Lung (tissue), 17 donors: ENCODE measurements at places on chromosomes 4 and X. TPM values are rescaled to one million over a fixed set of nuclear protein-coding genes. Genes with fewer than 3 reads are reported as not detected.
A peak's percentile ranks its signal among the peaks of the same experiment; 100 is the strongest.

DNA sequence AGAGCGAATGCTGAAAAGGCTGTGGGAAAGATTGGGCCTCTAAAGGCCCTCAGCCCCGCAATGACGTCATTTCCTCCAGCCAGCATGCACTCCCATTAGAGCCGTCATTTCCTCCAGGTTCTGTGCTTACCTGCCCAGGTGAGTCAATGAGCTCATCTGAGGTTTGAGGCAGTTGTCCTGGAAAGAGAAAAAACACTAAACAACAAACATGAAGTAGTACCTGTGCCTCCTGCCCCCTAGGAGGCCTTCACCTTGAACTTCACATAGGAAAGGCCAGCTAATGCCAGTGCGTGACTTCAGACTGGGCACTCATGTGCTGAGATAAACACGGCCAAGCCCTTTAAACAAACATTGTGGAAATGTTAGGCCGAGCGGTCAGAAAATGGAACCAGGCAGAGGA is 55.9 kb downstream of the FHDC1 start:
- no peaks in the 10 kb centered on the region for H3K4me1 ChIP-seq
- peak overlapping the region; percentile 15 for H3K27ac ChIP-seq
- no peak overlapping the region for H3K4me3 ChIP-seq
- H3K27me3 ChIP-seq: no peaks in the 10 kb centered on the region

DNA sequence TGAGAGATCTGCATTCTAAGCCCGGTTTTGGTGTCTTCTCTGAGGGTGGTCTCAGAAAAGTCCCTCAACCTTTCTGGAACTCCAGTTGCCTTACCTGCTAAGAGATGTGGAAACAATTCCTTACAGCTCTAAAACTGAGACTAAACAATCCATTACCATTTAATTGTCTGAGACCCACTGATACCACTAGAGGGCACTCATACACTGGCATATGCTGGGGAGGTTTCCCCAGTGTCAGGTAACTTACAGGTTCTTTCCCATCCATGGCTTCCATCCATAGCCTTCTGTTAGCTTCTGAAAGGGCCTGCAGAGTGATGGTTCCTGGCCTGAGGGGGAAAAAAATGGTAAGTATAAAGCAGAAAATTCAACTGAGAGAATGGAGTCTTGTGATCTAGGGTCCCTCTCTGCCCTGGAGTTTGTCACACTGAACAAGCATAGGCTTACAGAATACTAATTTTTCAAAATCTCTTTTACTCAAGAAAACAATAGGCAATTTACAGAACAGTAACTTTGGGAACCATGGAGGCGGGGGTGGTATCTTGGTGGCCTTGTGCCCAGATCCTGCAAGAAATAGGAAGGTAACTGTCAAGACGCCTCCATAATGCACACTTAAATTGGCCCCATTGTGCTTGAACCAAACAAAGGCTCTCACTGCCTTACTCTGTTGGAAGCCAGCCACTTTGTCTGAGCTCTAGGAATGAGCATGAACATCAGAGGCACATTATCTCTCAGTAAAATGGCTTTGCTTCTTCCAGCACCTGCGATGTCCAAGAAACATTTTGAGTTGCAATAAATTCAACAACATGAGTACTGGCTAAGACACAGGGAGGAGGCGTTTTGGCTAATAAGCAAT is 236.1 kb downstream of the OPHN1 start:
- no peaks in the 10 kb centered on the region for H3K27me3 ChIP-seq
- no peaks in the 10 kb centered on the region for H3K4me1 ChIP-seq
- H3K36me3 ChIP-seq: peaks cover 2% of the 10 kb centered on the region
- peak; percentile 66 for DNase-seq
- H3K27ac ChIP-seq: no peak overlapping the region

DNA sequence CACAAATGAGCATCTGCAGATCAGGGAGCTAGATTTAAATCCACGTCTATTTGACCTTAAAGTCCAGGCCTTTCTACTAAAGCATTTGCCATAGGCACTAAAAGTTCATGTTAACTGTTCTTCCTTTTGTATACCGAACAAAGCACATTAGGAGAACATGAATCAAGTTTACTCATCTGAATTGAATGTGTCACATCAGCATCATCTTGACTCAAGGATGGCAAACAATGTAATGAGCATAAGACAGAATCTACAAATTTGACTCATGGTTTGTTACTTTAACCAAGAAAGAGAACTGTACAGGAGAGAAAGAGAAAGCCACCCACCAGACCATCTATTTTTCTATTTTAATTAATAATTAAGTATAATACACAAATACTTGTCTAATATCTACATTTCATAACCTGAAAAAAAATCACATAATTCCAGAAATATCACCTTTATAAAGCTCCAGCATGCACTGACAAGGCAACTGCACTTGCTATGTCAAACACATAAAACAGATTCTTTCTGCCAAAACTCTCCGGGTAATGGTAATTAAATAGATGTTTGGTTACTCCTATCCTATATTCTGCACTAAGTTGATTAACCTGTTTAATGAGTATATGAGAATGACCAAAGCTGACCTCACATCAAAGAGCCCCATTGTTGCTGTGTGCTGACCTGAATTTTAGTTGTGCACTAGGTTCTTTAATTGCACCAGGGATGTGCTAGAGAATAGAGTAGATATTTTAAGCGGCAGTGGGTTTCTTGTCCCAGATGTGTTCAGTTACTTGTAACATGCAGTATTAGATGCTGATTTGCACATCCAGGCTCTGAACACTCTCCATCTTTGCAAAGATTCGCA is 42.5 kb upstream of the LEF1 start:
- no peaks in the 10 kb centered on the region for H3K27me3 ChIP-seq
- no peaks in the 10 kb centered on the region for H3K36me3 ChIP-seq
- H3K4me3 ChIP-seq: no peak overlapping the region
- DNase-seq: no peak

DNA sequence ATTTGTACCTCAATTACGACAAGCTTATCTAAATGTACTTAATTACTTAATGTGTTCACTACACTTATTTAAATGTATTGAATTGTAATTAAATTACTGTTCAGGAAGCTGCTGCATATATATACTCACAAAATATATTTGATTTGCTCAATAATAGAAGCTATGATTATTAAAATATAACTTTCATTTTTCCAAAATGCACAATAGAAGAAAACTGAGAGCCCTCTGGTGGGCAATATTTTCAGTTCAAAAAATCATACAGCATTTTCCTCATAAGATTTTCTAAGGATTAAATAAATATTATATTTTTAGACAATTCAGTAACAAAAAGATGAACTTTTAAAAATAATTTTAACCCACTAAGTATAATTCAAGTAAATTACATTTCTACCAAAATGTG is 217.3 kb downstream of the DKK2 start:
- H3K4me3 ChIP-seq: no peak overlapping the region
- no peaks in the 10 kb centered on the region for H3K36me3 ChIP-seq
- H3K4me1 ChIP-seq: no peaks in the 10 kb centered on the region
- H3K27ac ChIP-seq: no peak overlapping the region

GRCh38 chr4:5973486-5974220 is 44.6 kb downstream of the C4orf50 start:
- no peak for DNase-seq
- H3K4me3 ChIP-seq: no peak overlapping the region
- no peak overlapping the region for H3K27ac ChIP-seq

DNA sequence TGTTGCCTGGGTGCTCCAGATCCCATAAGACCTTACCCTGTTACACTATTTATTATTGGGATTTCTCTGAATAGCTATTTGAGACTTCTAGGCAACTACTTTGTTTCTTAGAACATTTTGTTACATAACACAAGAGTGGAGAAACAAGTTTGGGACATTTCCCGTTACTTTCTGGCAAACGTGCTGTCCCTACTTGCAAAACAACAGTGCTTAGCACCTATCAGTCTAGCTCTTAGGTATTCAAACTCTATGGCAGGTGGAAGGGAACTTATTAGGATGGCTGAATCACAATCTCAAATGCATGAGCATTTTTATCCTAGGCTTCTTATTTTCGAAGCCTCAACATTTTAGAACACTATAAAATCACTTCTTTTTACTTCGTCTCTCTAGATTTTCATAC is 613.6 kb downstream of the DMD start:
- no peaks in the 10 kb centered on the region for H3K27me3 ChIP-seq
- no peak overlapping the region for H3K27ac ChIP-seq
- no peaks in the 10 kb centered on the region for H3K36me3 ChIP-seq

DNA sequence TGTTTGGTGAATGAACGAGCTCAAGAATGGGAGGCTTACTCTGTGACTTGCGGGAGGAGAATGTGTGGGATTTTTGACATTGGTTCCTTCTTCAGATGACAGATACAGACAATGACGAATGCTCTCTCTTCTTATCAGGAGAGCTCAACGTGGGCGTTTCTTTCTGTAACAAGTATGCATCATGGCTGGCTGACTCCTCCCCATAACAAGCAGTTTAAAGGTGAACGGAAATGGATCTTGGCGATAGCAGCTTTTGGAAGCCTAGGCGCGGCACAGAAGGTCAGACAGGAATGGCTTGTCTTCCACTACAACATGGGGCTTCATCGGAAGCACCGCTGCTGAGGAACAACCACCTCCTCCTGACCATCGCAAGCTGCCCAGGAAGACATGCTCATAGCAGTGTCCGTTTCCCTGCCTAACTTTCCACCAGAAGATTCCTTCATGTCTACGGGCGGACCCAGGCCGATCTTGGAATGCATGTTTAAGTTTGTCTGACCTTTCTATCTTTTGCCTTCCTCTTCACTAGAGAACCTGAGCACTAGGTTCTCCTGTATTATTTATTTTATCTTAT is 18.3 kb upstream of the ACSL1 start:
- no peaks in the 10 kb centered on the region for H3K27me3 ChIP-seq
- peaks cover 4% of the 10 kb centered on the region for H3K4me1 ChIP-seq
- H3K4me3 ChIP-seq: no peak overlapping the region
- DNase-seq: no peak
- no peaks in the 10 kb centered on the region for H3K36me3 ChIP-seq

- peak; percentile 77 for DNase-seq
- no peaks in the 10 kb centered on the region for H3K4me1 ChIP-seq
- no peaks in the 10 kb centered on the region for H3K36me3 ChIP-seq
- H3K27ac ChIP-seq: no peak overlapping the region
- H3K27me3 ChIP-seq: no peaks in the 10 kb centered on the region
These were observed 674.6 kb upstream of the SLIT2 start for GRCh38 chr4:19577097-19577496.

DNA sequence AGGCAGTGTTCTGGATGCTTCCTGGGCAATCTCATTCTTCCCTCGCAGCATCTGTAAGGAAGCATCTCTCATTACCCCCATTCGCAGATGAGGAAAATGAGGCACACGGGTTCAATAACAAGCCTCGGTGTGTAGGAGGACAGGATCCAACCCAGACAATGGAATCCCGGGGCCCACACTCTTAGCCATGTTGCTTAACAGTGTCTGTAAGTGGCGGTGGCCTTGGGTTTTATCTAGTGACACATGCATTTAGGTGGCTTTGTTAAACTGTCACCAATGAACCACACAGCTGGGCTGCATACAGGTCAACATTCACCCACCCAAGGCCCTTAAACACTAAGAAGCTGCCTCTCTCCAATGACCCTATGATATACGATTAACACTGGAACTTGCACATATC is 22.6 kb downstream of the RELL1 start:
- H3K4me1 ChIP-seq: peaks cover 10% of the 10 kb centered on the region
- peak overlapping the region; percentile 63 for H3K27ac ChIP-seq
- H3K4me3 ChIP-seq: no peak overlapping the region
- H3K36me3 ChIP-seq: no peaks in the 10 kb centered on the region
- no peak for DNase-seq
- no peaks in the 10 kb centered on the region for H3K27me3 ChIP-seq

AGTR2 gene
- total RNA-seq: 35.0 TPM

DNA sequence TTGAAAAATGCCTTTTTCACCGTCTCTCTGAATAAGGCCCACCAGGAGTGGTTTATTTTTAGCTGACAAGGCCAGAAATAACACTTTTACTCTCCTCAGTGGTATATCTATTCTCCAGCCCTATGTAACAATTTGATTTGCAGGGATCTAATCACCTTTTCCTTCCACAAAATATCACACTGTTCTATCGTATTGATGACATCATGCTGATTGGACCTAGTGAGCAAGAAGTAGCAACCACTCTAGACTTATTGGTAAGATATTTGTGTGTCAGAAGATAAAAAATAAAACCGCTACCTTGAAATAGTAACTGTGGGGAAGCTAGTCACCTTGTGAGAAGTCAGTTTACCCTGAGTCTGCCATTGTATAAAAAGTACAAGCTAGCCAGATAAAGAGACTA is 27.7 kb downstream of the AGTR2 start:
- no peaks in the 10 kb centered on the region for H3K36me3 ChIP-seq
- H3K4me3 ChIP-seq: no peak overlapping the region

ZAR1 gene
- total RNA-seq: not detected

RAB33B gene
- total RNA-seq: 9.1 TPM

DNA sequence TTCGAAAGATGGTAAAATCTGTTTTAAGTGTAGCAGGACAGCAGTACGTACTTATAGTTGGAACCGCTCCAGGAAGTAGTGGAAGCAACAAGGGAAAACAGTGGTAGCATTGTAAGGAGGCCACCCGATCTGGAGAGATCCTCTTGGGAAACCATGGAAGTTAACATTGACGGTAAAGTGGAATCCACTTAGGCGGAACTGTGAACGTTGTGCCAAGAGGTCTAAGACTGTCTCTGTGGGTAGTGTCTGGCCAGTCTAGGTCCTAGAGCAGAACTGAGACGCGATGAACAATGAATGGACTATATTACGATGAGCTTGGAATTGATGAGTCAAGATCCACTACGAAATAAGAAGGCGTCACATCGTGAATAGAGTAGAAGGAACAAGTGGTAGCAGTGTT is 124.0 kb downstream of the TENM3 start:
- H3K27me3 ChIP-seq: no peaks in the 10 kb centered on the region
- H3K4me1 ChIP-seq: no peaks in the 10 kb centered on the region
- no peak for DNase-seq
- no peak overlapping the region for H3K4me3 ChIP-seq
- H3K27ac ChIP-seq: no peak overlapping the region

DCAF8L2 gene
- not detected for total RNA-seq
